Osteoblast (primary cell): ENCODE measurements at places on chromosomes 1 and 21. TPM values are rescaled to one million over a fixed set of nuclear protein-coding genes. Genes with fewer than 3 reads are reported as not detected.

The SYCP1 gene
- total RNA-seq, result not detected in 2 replicates

The USP25 gene
- 55.1 and 56.1 TPM in 2 replicates for total RNA-seq

The DNAJC8 gene
- total RNA-seq, result 60.1 and 63.4 TPM in 2 replicates

The RHD gene
- total RNA-seq, result not detected in 2 replicates

The FMN2 gene
- total RNA-seq, result 9.7 and 11.2 TPM in 2 replicates

The PLPPR4 gene
- 1.5 and 1.8 TPM in 2 replicates for total RNA-seq

The LCE1E gene
- not detected in 2 replicates for total RNA-seq

The SH2D5 gene
- 1.4 and 1.8 TPM in 2 replicates for total RNA-seq

The C1orf185 gene
- not detected in 2 replicates for total RNA-seq

DNA sequence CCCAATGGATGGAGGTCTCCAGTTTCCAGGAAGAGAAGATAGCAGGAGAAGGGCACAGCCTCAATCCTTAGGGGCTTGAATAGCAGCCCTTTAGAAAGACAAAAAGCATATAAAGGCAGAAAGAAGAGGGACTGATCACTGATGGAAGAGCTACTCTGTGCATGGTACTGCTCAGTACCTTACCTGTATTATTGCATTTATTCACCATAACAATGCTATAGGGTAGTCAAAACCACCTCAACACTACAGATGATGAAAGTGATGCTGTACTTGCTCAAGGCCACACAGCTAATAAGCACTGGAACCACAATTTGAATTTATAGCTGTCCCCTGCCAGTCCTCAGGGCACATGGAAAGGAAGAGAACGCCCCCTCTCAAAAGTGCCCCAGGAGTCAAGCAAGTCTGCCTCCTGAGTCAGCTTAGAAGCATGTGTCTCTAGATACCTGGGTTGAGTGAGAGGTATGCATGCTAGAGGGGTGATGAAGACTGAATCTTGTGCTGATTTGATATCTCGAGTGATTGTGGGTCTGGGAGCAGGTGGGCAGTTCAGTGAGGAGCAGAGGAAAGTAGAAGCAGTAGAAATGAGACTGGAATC, 13.6 kb downstream of the DDAH1 start:
- DNase-seq, result no peak

- DNase-seq, result no peak
These were observed 2.7 kb downstream of the RAB29 start for GRCh38 chr1:205772607-205773032.

- DNase-seq, result no peak
These were observed 37.1 kb downstream of the OPTC start for GRCh38 chr1:203531063-203531462.

DNA sequence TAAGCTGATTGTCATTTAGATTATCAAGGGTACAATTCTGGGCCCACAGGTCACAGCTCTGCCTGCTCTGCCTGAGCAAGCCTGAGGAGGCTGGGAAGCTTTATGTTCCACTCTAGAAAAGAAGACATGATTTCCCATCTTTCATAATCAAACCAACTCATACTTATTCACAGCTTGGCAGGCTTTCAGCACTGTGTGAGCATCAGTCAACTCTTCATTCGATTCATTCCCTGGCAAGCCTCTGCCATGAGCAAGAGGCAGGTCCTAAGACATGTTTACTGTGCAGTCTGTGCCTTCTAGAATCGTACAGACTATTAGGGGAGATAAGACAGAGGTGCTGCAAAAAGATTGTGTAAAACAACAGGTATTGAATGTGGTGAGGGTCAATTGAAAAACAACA, 24.5 kb upstream of the KIRREL1 start:
- peak; percentile 87 for DNase-seq

DNA sequence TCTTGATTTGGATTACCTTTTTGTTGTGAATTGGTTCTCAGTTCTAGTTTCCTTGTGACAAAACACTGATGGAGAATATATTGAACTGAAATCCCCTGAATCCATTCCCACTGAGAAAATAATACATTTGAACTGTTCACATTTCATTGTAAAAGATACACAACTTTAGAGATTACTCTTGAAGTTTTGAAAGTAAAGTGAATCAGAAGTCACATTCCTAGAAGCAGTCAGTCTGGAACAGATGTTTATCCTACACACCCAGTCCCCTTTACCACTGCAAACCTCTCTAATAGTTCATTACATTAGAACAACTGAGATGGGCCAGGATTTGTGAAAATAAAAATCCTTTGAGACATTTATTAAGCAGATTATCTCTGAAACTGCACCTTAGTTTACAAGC, 3.4 kb downstream of the RERE start:
- peak; percentile 60 for DNase-seq

- DNase-seq, result no peak
These were observed 124.2 kb upstream of the OLFM3 start for GRCh38 chr1:102120910-102121309.

GRCh38 chr1:109210058-109210457, 3.7 kb upstream of the SARS1 start:
- no peak for DNase-seq

- DNase-seq, result no peak
These were observed 82.0 kb downstream of the UCHL5 start for GRCh38 chr1:192977089-192977706.

DNA sequence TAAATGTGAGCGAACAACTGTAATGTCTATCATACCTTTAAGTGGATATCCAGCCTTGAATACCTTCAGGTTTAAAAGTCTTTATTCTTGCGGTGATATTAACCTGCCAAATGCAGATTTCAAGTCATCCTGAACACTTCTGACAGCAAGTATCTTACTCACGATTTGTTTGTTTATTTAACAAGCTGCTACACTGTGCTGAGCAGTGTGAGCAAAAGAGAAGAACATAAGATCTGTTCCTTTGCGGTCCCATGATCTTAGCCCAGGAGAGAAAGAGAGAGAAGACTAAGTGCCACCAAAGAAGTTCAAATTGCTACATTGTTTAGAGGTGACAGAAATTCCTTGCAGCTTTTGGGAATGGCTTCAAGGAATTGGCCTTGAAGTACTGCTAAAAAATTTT, 9.5 kb upstream of the IL24 start:
- DNase-seq, result no peak

DNA sequence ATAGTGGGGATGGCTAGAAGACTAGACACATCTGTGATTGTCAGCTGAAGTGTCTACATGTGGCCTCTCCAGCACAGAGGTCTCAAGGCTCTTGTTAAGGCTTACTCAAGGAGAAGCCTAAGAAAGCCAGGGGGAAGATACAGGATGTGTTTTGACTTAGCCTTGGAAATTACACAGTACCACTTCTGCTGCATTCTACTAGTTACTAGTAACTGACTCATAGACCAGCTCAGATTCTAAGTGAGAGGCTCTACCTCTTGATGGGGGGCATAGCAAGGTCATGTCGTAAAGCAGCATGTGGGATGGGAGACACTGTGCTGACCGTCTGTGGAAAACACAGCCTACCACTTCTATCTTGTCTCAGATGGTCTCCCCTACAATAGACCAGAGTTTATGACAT, 99.5 kb downstream of the UBE2U start:
- no peak for DNase-seq

DNA sequence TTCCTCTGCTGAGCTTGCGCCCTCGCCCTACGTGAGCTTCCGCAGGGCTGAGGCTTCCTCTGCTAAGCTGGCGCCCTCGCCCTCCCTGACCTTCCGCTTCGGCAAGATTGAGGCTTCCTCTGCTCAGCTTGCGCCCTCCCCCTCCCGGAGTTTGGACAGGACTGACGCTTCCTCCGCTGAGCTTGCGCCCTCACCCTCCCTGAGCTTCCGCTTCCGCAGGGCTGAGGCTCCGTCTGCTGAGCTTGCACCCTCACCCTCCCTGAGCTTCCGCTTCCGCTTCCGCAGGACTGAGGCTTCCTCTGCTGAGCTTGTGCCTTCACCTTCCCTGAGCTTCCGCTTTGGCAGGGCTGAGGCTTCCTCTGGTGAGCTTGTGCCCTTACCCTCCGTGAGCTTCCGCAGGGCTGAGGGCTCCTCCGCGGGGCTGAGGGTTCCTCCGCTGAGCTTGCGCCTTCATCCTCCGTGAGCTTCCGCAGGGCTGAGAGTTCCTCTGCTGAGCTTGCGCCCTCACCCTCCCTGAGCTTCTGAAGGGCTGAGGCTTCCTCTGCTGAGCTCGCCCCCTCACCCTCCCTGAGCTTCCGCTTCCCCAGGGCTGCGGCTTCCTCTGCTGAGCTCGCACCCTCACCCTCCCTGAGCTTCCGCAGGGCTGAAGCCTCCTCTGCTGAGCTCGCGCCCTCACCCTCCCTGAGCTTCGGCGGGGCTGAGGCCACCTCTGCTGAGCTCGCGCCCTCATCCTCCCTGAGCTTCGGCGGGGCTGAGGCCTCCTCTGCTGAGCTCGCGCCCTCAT, 753.6 kb upstream of the TPTE start:
- no peak for DNase-seq

- DNase-seq, result peak; percentile 85
These were observed 81.0 kb downstream of the CNIH3 start for GRCh38 chr1:224696891-224697765.

DNA sequence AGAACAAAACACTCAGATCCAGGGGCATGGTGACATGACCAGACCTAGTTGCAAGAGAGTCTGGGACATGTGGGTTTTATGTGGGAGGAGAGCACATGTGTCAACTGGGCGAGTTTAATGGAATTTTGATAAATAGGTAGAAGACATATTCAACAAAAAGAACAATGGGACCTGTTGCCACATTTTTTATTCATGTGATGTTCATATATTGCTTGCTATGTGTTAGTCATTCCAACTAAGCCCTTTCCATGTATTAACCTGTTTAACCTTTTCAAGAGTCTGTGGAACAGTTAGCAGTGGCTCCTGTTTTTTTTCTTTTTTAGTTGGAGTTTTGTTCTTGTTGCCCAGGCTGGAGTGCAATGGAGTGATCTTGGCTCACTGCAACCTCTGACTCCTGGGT, 30.1 kb upstream of the CSF3R start:
- peak; percentile 44 for DNase-seq

DNA sequence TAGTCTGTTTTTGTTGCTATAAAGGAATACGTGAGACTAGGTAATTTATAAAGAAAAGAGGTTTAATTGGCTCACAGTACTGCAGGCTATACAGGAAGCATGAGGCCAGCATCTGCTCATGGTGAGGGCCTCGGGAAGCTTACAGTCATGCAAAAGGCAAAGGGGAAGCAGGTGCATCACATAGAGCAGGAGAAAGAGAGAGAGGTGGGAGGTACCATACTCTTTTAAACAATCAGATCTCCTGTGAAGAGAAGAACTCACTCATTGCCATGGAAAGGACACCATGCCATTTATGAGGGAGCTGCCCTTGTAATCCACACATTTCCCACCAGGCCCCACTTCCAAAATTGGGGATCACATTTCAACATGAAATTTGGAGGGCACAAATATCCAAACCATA, 12.7 kb downstream of the PPP1R12B start:
- no peak for DNase-seq

- peak; percentile 74 for DNase-seq
These were observed 27.3 kb downstream of the EIF4G3 start for GRCh38 chr1:21149430-21149854.
